ENCODE measurements at places on chromosomes 3 and 15.

DNA sequence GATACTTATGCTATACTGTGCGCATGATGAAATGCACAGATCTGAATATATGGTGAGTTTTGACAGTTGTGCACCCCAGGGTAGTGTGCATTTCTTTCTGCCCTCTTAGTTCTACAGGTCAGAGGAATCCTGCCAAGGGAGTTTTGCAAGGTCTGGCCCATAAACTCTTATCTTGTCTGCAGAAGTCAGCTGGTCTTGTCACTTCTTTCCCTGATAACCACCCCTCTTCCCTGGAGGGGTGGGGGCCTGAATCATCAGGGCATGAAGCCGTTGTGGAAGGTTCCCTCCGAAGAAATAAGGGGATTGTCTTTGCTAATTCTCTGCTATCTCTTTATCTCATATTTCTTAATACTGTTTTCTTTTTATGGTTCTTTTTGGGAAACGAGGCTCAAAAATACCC lies 30.4 kb downstream of the TRIM71 start:
- no peak for DNase-seq

DNA sequence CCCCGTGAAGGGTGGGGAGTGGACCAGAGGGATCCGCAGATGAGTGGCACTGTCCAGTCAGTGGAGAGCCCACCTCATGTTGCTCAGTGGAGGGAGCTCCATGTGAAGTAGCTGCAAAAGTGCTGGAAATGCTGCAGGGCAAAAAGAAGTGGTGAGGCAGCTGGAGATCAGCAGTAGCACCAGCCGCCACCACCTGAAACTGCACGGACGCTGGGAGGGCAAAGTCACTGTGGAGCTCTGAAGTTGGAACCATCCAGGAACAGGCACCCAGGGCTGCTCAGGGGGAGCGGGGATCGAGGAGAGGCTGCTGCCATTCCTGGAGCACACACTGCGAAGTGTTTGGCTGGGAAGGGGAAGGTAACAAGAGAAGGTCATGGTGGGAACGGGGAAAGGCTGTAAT lies 6.4 kb upstream of the ALDH1L1 start:
- no peak for DNase-seq

DNA sequence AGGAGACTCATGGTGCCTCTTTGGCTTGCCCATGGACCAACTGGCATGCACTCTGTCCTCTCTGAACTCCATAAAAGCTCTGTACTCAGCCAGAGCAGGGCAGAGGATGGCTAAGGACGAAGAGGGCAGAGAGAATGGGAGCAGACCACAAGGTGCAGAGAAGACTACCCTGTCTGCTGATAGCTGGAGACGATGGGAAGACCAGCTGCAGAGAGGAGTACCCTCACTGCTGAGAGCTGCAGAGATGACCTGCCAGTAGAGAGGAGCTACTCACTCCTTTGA lies 65.0 kb downstream of the THBS1 start:
- no peak for DNase-seq

DNA sequence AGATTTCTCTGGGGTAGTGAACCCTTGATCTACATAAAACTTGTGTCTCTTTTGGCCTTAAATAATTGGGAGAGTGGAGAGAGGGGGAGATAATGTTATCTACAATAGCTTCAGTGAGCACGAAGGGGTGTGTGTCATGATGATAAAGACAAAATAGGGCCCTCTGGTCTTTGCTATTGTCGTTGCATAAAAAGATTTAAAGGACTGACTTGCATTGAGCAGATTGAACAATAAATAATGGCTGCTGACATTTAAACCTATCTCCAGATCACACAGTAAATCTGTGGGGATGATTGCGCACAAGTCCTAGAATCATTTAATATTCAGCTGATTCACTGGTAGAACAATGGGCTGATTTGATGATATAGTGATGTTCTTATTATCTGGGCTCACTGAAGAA lies 71.3 kb upstream of the GAP43 start:
- no peak for DNase-seq

DNA sequence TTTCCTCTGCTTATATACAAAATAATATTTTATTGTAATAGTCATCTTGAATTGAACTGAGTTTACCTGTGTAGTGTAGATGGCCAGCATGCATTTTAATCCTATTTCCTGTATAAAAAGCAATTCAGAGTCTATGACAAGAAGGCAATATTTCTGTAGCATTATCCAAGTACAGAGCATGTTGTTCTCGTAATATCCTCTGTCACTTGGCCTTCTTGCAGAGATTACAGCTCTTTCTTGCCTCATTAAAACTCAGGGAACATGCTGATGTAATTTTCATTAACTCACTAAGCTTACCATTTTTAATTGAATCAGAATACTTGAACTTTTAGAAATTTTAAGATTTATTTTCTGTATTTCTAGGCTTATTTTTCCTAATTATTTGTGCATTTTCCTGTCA lies 203.3 kb upstream of the AGTR1 start:
- DNase-seq, result no peak

- DNase-seq, result no peak
These were observed 101.4 kb downstream of the LARS2 start for GRCh38 chr3:45489730-45490309.

DNA sequence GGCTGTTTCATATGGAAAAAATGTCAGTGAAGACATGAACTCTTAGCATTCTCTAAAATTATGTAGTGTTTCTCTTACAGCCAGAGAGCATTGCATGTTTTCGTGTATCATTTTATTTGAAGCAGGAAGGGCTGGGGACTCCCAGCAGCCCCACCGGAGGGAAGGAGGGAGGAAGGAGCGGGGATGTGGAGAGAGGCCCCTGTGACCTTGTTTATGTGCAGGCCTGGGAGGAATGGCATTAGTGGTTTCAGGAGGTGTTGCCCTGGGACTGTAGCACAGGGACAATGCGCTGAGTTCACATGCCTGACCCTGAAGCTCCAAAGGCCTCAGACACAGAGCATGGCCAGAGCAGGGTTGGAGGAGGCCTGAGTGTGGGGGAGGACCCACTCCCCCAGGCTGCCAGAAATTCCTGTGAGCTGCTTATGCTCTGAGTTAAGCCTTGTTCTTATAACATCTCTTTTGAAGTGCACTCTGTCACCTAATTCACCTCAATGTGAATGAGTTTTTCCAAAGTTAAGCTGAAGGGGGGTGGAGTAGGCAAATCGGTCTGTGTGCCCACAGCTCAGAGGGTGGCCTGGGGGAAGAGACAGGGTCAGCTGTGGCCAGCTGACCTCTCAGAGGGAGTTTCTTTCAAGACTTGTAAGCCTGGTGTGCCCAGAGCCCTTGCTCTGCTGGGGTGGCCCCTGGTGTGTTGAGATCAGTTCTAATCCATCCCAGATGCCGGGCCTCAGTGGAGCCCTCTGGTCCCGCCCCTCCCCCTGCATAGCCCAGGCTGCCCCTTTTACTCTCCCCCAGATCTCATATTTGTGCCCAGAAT lies 3.9 kb upstream of the RNU6-1 start:
- no peak for DNase-seq

GRCh38 chr3:100368441-100368840 lies 32.4 kb downstream of the TOMM70 start:
- no peak for DNase-seq

- no peak for DNase-seq
These were observed 13.0 kb downstream of the C3orf18 start for GRCh38 chr3:50554553-50554952.
